ENCODE measurements at places on chromosomes 12 and 14.

DNA sequence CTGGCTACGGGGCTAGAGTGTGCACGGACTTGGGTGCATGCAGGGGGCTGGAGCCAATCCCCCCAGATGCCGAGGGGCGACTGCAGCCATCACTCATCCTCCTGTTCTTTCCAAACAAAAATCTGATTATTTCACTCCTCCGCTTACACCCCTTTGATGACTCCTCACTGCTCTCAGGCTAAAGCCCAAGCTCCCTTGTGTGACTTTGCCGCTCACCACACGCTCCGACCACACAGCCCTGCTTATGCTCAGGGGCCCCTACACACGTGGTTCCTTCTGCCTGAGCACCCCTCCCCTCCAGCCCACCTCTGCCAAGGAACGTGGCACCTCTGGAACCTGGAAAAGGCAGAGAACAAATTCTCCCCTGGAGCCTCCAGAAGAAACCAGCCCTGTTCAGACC is 13.7 kb downstream of the CHFR start:
- H3K27ac ChIP-seq = peak overlapping the region; percentile 28
- peaks cover 43% of the 10 kb centered on the region for H3K36me3 ChIP-seq
- H3K4me1 ChIP-seq = peaks cover 8% of the 10 kb centered on the region
- no peaks in the 10 kb centered on the region for H3K27me3 ChIP-seq
- no peak for DNase-seq

DNA sequence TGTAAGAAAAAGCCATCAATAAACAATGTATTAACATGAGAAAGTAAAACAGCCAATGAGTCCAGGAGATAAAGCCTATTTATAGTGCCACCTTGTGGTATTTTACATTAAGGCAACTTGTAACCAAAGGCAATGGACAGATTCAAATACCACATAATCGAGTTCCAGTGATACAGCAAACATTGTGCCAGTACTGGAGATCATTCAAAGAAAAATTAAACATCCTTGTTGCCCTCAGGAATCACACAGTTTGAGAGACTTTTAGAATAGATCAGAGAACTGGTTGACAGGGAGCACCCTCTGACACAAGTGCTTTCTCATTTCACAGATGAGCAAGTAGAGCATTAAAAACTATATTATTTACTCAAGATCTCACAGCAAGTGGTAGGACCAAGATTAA is 98.1 kb downstream of the DDHD1 start:
- DNase-seq = no peak
- peaks cover 16% of the 10 kb centered on the region for H3K36me3 ChIP-seq
- H3K27ac ChIP-seq = no peak overlapping the region
- H3K4me1 ChIP-seq = no peaks in the 10 kb centered on the region

DNA sequence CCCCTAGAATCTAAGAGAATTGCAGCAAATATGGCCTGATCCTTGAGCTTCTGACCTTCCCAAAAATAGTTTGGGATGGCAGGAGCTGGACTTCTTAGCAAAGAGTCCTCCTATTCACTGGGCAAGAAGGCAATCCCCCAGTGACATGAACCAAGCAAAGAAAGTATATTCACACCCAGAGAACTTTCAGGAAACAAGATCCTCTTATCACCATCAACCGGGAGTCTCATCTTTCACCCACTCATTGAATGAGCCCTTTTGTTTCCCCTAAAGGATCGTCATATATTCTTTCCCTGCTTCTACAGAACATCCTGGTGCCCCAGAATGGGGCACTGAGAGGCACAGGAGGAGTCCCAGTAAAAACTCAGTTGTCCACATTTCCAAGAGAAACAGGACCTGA is 19.7 kb downstream of the SPTB start:
- no peaks in the 10 kb centered on the region for H3K4me1 ChIP-seq
- H3K36me3 ChIP-seq = no peaks in the 10 kb centered on the region
- H3K27me3 ChIP-seq = no peaks in the 10 kb centered on the region
- H3K4me3 ChIP-seq = no peak overlapping the region
- no peak overlapping the region for H3K27ac ChIP-seq

DNA sequence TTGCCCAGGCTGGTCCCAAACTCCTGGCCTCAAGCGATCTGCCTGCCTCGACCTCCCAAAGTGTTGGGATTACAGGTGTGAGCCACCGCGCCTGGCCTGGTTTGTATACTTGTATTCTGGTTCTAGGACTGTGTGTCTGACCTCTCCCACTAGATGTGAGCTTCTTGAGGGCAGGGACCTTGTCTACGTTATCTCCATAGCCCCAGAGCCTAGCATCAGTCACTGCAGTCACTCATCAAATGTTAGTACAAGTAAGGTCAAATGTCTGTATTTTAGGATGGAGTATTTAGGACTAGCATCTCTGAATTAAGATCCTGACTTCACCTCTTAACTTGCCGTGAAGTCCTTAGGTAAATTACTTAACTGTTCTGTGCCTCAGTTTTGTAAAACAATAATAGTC is 2.9 kb downstream of the RILPL2 start:
- no peak for DNase-seq
- peaks cover 4% of the 10 kb centered on the region for H3K36me3 ChIP-seq
- no peaks in the 10 kb centered on the region for H3K27me3 ChIP-seq
- peaks cover 29% of the 10 kb centered on the region for H3K4me1 ChIP-seq

DNA sequence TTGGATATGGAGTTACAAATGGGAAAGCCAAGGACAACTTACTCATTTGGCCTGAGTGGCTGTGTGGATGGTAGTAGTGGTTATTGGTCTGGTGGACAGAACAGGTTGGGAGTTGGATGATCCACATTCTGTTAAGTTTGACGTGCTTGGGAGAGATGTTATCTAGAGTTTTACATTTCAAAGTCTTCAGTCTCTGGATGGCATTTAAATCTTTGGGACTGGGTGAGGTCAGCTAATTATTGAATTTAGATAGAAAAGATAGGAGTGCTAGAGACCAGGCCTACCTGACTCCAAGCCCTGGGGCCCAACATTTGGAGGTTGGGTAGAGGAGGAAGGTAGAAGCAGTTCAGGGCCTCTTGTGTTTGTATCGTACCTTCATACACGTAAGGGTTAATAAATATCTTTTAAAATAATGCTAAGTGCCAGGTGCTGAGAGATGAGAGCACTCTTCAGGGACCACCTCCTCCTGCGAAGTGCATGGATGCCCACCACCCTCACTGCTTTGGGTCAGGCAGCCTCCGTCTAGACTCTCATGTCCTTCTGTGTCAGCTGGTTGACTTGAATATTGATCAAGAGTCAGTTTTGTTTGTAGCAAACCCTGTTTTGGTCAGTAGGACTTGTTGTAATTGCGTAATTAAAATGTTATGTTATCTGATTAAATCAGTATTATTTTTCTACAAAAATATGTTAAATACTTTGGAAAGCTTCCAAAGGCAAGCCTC is 460.4 kb upstream of the RGS6 start:
- H3K27ac ChIP-seq = no peak overlapping the region
- no peaks in the 10 kb centered on the region for H3K4me1 ChIP-seq
- DNase-seq = no peak

DNA sequence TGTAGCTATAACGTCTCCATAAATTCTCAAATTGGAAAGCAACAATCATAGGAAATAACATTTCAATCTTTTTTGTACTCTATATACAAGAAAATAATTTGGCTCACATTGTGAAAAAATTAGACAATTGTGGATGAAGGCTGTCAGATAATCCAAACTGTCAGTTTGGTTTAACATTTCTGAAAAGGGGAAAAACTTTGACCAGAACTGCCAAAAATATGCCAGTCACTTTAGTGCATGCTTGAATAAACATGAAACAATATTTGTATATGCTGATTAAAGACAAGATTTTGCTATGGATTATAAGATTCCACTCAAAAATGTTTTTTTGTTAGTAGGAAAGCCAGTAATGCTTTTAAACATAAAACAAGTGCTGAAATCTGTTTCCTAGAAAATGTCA is 38.9 kb downstream of the CCDC59 start:
- no peaks in the 10 kb centered on the region for H3K36me3 ChIP-seq
- H3K27me3 ChIP-seq = no peaks in the 10 kb centered on the region
- no peak overlapping the region for H3K4me3 ChIP-seq
- DNase-seq = no peak

DNA sequence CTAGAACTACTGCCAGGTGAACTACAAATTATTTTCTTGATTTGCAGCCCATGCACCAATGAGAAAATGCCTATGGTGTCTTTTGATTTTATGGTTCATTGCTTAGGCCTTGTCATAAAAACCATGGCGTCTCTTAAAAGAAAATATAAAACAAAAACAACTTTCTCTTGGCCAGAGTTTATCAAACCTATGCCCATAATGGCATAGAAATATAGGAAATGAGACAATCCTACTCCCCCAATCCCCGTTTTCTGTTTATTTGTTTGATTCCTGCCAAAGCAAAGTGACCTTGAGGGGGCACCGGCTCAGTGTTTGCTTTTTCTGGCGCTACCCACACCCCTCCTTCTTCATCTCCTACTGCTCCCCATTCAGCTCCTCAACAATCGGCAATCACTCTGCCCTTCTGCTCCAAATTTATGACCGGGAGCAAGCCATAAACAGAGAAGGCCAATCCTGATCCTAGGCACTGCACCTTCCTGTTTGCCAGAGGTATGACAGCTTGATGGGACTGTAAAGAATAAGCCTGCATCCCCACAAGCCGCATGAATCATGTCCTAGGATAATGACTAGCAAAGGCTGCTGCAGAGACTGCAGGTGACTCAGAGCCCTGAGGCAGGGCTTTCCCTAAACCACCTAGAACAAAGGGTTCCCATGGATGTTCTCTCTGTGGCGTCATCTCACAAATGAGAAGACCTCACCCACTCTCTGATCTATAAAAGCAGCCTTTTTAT is 874.9 kb downstream of the NRXN3 start:
- no peak for DNase-seq
- H3K4me3 ChIP-seq = no peak overlapping the region
- no peak overlapping the region for H3K27ac ChIP-seq
- no peaks in the 10 kb centered on the region for H3K4me1 ChIP-seq
- no peaks in the 10 kb centered on the region for H3K36me3 ChIP-seq

- H3K4me3 ChIP-seq = no peak overlapping the region
- H3K27me3 ChIP-seq = peaks cover 3% of the 10 kb centered on the region
- H3K36me3 ChIP-seq = no peaks in the 10 kb centered on the region
- no peak for DNase-seq
- H3K4me1 ChIP-seq = no peaks in the 10 kb centered on the region
These were observed 14.7 kb upstream of the TRIM9 start for GRCh38 chr14:51109651-51110050.

GRCh38 chr12:107322063-107322462 is 228.7 kb upstream of the CRY1 start:
- H3K27me3 ChIP-seq = no peaks in the 10 kb centered on the region
- peak; percentile 22 for DNase-seq
- no peaks in the 10 kb centered on the region for H3K36me3 ChIP-seq
- peak overlapping the region; percentile 60 for H3K27ac ChIP-seq
- peak overlapping the region; percentile 75 for H3K4me3 ChIP-seq

DNA sequence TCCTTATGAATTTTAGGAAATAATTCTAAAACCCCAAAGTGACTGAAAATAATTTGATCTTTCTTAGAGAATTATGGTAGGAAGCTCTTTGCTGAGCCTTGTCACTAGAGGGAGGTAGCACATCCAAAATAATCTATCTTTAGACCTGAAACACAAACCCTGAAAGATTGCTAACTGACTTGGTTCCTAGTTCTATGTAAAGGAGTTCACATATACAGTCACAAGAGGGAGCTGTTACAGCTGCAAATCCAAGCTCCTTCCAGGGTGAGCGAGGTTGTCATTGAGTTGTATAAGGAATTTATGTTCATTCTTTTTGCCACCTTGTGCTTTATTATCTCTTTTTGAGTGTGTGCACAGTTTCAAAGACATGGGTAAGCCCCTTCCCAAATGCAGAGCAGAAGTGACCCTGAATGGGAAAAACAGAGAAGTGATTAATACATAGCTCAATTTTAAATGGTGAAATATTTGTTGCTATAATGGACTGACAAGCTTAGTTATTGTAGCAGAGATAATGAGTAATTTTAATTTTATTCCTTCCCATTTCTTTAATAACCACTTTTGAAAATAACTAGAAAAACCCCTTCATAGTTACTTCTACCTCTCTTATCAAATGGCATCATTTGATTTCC is 387.9 kb downstream of the DAD1 start:
- no peaks in the 10 kb centered on the region for H3K4me1 ChIP-seq
- H3K27ac ChIP-seq = no peak overlapping the region
- H3K27me3 ChIP-seq = no peaks in the 10 kb centered on the region
- no peak overlapping the region for H3K4me3 ChIP-seq
- no peak for DNase-seq

GRCh38 chr12:19411234-19412204 is 27.8 kb upstream of the AEBP2 start:
- no peaks in the 10 kb centered on the region for H3K36me3 ChIP-seq
- H3K27ac ChIP-seq = no peak overlapping the region
- no peaks in the 10 kb centered on the region for H3K4me1 ChIP-seq
- no peak overlapping the region for H3K4me3 ChIP-seq
- H3K27me3 ChIP-seq = no peaks in the 10 kb centered on the region

GRCh38 chr12:20264608-20265114 is 103.7 kb upstream of the PDE3A start:
- DNase-seq = no peak
- no peak overlapping the region for H3K4me3 ChIP-seq
- H3K36me3 ChIP-seq = no peaks in the 10 kb centered on the region
- no peak overlapping the region for H3K27ac ChIP-seq
- no peaks in the 10 kb centered on the region for H3K4me1 ChIP-seq

DNA sequence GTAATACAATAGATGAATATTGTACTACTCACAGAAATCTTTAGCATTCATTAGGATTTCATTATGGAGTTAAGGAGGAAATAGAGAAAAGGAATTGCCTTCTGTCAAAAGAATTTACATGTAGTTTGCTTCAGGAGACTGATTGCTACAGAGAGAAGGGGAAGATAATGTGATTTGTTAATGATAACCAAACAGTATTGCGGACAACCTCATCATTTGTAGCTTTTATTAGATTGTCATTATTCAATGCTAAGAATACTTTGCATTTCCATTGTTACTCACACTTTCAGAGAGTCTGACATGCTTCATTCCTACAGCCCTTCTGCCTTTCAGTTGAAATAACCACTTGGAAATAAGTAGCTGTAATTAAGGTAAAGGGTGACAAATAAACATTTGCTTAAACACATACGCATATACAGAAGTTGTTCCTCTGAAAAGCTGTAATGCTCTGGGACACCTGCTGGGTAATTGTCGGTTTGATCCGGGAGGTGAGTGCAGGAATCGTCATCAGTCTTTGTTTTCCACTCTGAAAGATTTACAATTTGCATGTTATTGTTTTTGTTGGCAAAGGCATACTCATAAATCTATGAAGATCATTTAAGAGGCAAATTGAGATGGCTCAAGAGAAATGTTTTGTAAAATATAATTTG is 600.2 kb downstream of the TRHDE start:
- no peak overlapping the region for H3K4me3 ChIP-seq
- DNase-seq = no peak
- no peaks in the 10 kb centered on the region for H3K27me3 ChIP-seq

Data from effector memory CD4-positive, alpha-beta T cell (primary cell).